ENCODE measurements at places on chromosomes 7 and 10.

- no peak for DNase-seq
These were observed 552 bp upstream of the ZNF365 start for GRCh38 chr10:62373639-62373994.

- DNase-seq = no peak
These were observed 154.1 kb upstream of the PDE1C start for GRCh38 chr7:32224276-32224675.

GRCh38 chr7:55975988-55976633 lies 11.7 kb downstream of the NIPSNAP2 start:
- DNase-seq = no peak

DNA sequence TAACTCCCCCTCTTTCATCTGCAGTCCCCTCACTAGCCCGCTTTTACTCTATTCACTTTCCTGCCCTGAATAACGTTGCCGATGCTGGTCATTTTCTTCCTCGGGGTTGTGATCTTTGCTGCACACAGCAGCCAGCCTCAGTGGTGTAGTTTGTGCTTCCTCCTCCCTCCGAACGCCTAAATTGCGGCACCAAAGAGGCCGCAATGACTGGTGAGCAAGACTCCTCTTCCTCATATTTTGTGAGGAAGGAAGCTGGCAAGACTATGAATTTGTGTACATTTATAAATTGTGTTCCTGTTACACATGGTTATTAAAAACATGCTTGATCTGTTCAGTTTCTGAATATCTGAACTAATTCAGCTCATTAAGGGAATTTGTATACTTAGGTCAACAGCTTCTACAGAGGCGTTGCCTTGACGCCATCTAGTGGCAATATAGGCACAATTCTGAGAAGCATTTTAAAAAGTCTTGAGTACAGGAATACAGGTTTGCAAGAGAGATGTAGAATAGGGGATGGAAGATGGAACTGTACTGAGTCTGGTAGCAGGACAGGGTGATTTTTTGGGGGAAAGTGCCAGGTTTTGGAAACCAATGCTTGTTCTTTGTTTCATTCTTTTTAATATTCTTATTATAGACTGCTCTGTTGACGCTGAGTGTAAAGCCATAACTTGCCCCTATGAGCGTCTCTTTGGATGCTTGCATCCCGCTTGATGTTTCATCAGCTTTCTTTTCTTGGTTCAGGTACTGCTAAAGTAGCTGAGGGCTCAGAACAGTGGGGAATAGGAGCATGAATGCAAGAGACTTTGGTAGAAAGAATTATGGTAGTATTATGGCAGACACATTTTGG lies 4.1 kb upstream of the TAS2R5 start:
- DNase-seq = peak; percentile 62

DNA sequence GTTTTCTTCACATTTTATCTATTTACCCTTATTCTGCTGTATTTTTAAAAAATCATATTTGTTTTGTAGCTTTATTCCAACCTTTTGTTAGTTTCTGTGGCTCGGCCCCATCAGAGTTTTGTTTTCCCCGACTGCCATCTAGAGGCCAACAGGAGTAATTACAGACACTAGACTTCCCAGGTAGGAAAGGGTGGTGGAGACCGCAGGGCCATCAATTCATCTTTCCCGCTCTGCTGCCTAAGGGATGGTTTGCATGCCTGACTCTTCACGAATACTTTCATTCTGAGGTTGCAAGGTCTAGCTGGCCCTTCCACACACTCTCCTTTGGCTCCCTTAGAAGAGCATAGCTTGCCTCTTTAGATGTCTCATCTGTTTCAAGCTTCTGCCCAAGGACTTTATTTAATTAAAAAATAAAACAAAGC lies 38.3 kb downstream of the LYZL2 start:
- peak; percentile 60 for DNase-seq

GRCh38 chr10:122673269-122673668 lies 26.4 kb downstream of the C10orf120 start:
- no peak for DNase-seq

Data from neural progenitor cell (in vitro differentiated cells).